Thyroid gland (tissue), 4 donors: ENCODE measurements at places on chromosomes 3 and 15. TPM values are rescaled to one million over a fixed set of nuclear protein-coding genes. Genes with fewer than 3 reads are reported as not detected.

DNA sequence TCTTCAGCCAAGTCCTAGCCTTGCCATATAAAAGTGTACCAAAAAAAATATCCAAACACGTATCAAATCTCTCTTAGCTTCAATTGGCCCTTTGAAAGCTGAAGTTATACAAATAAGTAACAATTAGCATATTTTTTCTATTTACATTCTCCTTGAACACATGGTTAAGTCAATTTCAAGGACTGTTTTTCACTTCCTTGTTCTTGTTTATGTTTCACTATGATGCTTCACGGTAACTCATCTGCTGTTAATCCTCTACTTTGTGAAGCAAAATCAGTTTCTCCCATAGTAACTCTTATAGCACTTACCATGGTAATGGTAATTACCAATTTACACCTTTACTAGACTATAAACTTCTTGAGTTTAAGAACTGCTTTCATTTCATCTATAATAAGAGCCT, 10.6 kb upstream of the SPRED1 start:
- no peak for DNase-seq

GRCh38 chr15:41483519-41483918, 10.2 kb upstream of the ITPKA start:
- DNase-seq = no peak

The COL8A1 gene
- total RNA-seq = 84.8 TPM

- no peak for DNase-seq
Observed at GRCh38 chr3:61820306-61820992, 259.1 kb downstream of the PTPRG start.

- no peak for DNase-seq
Observed at GRCh38 chr3:109806929-109807328, 469.6 kb upstream of the DPPA4 start.

DNA sequence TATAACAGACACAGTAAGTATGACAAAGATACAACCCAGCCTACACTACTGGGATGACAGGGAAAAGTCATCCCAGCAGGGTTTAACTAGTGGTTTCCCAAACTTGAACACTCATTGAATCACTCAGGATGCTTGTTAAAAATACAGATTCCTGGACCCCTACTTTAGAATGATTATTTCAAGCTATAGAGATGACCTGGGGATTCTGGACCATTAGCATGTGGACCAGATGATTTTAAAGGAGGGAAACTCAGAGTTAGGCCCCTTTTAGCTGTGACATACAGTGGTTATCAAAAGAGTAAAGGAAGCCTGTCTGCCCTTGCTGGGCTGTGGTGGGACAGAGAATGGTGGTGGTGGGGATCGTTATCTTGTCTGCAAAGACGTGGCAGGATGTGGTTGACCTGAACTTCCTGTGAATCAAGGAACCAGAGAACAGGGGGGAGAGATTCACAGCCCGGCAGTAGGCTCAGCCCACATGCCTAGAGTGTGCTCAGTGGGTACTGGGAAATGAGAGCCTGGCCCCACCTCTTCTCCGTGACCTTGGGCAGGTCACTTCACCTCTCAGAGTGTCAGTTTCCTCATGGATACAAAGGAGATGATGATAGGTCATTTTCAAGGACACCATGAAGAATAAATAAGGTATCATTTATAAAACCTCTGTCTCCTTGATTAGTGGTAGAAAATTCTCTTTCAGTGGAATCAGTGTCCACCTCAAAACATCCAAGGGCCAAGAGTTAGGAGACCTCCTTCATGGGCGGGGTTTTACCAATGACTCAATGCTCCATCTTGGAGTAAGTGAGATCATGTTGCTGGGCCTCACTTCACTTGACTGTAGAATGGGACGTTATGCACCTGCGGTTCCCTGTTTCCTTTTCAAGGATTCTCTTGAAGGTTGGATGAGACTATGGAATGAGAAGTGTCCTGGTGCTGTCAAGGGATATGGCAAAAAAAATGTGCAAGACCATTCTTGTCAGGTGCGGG, 306.5 kb downstream of the RPLP1 start:
- peak; percentile 16 for DNase-seq

DNA sequence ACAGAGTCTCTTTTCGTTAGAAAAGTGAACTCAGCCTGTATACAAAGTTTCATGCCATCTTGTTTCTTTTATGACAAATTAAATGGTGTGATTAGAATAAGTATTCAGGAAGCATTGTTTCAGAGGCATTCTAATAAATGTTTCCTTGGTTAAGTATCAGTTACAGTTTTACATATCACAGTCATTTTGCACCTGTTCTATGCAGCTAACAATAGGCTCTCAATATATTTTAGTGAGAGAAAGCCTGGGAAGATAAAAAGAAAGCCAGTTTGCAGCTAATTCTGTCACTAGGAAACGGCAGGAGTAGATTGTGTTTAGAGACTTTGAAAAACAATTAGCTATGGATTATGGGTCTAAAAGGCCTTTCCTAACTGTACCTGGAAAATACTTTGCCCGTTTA, 252.8 kb downstream of the ZIC1 start:
- DNase-seq = no peak

- DNase-seq = no peak
Observed at GRCh38 chr3:105584003-105584790, 217.5 kb downstream of the ALCAM start.

- DNase-seq = no peak
Observed at GRCh38 chr3:45894015-45894414, 7.7 kb downstream of the CCR9 start.

DNA sequence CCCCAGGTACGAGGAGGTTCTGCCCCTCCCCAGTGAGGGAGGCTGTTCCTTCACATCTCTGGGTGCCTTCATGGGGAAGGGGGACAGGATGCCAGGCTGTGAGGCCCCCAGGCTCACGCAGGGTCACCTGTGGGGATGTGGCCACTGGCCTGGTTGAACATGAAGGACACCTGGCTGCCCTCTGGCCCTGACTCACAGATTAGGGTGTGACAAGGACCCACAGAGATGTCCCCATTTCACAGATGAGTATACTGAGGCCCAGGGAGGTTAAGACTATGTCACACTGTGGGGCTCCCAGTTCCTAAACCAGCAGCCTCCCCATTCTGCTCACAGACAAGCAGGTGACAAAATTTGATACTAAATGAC, 42.4 kb downstream of the PCSK6 start:
- no peak for DNase-seq

The BNC1 gene
- total RNA-seq = 0.94 TPM

The DLEC1 gene
- 1.7 TPM for total RNA-seq

GRCh38 chr3:24835510-24835909, 340.9 kb upstream of the THRB start:
- DNase-seq = no peak

- no peak for DNase-seq
Observed at GRCh38 chr3:114320246-114320645, 26.4 kb downstream of the TIGIT start.

- DNase-seq = no peak
Observed at GRCh38 chr3:55935241-55935640, 448.1 kb upstream of the WNT5A start.

GRCh38 chr3:124829178-124829818, 57.9 kb downstream of the ITGB5 start:
- DNase-seq = no peak

DNA sequence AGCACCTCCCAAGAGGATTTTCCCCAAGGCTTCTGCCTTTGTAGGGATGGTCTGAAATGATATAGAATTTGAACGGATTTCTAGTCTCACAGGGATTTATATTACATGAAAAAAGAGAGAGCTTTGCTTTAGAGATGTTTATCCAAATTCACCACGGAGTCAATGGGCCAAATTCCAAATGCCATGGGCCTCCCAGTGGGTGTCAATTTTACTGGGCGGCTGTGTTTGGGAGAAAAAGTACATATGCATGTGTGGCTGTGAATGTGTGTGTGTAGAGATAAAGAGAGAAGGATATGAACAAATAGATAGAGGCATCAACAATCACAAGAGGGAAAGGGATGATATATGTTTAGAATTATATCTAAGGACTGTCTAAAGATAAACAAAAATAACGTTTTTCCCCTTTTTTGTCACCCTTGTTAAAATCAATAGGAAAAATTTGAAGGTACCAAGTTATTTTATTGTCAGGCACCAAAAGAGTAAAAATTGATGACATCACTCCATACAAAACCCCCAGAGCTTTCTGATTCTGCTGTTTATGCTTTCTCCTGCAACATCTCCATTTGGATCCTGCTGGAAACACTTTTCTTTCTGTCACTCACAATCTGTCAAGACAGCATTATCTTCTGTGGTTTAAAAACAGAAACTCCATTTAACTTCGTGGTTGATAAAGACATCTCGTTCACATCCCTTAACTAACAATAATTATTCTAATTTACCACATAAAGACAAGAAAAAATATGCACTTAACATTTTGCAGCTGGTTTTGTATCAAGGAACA, 160.7 kb downstream of the FHIT start:
- DNase-seq = no peak
